Type B pancreatic cell (in vitro differentiated cells): ENCODE measurements at places on chromosomes 12 and 14. TPM values are rescaled to one million over a fixed set of nuclear protein-coding genes. Genes with fewer than 3 reads are reported as not detected.

FOXN3 gene
- 40.4 and 73.5 TPM in 2 replicates for total RNA-seq

LGR5 gene
- 1.4 and 7.9 TPM in 2 replicates for total RNA-seq

DNA sequence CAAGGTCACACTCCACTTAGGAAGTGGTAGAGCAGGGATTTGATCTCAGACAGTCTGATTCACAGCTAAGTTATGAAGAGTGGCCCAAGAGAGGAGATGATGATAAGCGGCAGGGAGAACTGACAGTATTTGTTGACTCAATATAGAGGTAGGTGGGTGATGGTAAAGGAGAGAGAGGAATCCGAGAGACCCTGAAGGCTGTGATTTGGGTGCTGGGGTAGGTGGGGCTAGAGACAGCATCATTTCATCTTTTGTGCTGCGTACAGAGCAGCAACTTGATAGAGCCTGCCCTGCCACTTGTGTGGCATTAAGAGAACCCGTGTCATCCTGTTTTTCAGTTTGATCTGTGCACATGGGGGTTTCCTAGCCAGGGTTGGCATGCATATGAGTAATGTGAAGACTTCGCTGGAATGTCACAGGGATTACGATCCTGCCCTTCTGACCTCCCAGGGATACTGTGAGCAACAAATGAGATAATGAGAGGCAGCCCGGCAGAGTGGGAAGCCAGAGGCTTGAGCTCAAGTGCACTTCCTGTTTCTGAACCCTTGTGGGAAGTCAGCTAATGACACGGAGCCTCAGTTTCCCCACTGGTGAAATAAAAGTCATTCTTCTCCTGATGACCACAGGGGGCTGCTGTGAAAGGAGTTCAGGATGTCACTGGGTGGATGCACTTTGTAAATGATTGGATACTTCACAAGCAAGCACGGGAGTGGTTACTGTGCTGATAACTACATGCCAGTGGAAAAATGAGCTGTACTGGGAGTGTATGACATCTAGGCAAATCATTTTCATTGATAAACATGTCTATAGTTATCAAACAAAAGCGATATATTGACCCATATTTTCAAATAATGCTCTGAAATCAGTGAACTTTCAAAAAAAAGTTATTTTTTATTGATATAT is 59.5 kb upstream of the IGF1 start:
- no peak for DNase-seq

CMKLR1 gene
- 0.50 and 0.97 TPM in 2 replicates for total RNA-seq

DNA sequence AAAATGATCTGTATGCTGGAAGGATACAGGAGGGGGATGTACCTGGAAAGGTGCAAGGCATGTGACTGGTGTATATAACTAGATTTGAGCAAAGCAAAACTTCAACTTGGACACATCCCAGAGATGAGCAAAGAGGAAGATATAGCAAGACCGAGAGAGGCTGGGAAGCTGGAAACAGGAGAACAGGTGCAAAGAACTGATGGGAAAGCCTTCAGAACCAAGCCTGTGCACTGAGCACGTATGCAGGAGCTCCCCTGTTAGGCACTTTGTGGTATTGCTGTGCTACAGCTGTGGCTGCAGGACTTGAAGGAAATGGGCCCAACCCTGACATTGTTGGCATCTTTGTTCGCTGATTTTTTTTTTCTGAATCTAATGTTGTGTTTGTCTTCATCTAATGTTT is 120.7 kb upstream of the PWP1 start:
- no peak for DNase-seq

GRCh38 chr12:121182222-121182893 is 27.6 kb upstream of the P2RX4 start:
- no peak for DNase-seq

ERH gene
- total RNA-seq: 238 and 308 TPM in 2 replicates

- no peak for DNase-seq
Observed at GRCh38 chr12:46265734-46266133, 3.1 kb downstream of the SLC38A1 start.

DNA sequence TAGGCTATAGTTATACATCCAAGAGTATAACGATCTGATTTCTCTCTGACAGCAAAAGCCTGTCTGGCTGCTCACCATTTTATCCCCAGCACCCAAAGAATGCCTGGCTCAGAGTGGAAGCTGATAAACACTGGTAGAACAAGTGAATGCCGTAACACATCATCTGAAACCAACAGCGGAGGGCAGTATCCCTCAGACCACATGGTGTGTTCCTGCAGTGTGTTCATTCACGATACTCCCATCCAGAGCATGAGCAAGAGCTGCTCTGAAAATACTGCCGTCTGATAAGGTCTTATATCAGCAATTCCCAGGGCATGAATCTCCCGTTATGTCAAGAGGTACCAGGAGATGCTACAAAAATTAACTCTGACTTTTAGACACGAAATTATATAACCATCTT is 95.9 kb downstream of the TTC7B start:
- DNase-seq: no peak

DNA sequence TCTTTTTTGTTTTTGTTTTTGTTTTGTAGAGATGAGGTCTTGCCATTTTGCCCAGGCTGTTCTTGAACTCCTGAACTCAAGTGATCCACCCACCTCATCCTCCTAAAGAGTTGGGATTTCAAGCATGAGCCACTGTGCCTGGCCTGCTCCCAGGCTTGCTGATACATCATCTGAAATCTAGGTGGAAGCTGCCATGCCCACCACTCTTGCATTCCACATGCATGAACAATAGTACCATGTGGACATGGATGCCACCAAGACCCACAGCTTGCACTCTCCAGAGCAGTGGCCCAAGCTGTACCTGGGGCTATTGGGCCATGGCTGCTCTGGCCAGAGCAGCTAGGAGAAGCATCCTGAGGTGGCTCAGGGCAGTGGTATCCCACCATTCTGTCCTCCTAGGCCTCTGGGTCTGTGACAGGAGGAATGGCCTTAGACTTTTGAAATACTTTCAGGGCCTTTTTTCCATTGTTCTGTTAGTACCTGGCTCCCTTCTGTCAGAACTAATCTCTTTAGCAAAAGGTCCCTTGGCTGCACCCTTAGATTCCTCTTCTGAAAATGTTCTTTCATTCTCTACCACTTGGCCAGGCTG is 13.7 kb downstream of the FLVCR2 start:
- DNase-seq: no peak

DEGS2 gene
- 5.2 and 7.6 TPM in 2 replicates for total RNA-seq

TSPAN11 gene
- total RNA-seq: 9.5 and 52.3 TPM in 2 replicates

DNA sequence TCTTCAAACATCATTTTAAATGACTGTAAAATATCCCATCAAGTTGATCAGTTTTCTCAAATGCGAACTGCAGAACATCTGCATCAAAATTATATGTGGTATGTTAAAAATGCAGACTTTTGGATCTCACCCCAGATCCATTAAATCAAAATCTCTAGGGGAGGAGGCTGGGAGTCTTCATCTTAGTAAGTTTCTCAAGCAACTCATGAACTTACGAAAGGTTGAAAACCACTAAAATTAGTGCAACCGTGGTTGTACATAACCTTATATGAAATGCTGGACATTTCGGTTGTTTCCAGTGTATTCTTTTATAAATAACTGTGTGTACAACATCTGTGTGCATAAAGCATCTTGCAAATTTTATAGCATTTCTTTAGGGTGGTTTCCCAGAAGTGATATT is 39.2 kb downstream of the ZFP36L1 start:
- no peak for DNase-seq

PRR4 gene
- 2.5 and 3.8 TPM in 2 replicates for total RNA-seq

DENND5B gene
- 17.5 and 17.7 TPM in 2 replicates for total RNA-seq

DNA sequence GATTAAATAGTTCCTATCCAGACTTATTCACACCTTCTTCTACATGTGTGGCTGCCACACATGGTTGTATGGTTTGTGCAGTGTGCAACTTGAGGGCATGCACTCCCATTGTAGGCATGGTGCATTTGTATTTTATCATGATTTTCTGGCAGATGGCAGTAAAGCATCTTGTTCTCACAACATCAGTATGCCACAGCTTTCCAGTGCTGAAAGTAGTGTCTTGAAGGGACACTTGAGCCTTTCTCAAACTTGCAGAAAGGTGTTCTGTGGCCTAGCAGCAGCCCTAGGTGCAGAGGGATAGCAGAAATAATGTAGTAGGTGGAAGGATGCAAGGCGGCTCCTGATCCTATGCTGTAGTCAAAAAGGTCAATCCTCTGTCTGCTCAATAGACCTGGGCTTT is 72.9 kb downstream of the LMNTD1 start:
- no peak for DNase-seq

OVCH1 gene
- 1.0 and 3.2 TPM in 2 replicates for total RNA-seq

SLC7A8 gene
- total RNA-seq: 56.1 and 56.7 TPM in 2 replicates

TMEM63C gene
- 4.6 and 5.5 TPM in 2 replicates for total RNA-seq

- no peak for DNase-seq
Observed at GRCh38 chr12:95759718-95760117, 30.8 kb downstream of the NTN4 start.

DNA sequence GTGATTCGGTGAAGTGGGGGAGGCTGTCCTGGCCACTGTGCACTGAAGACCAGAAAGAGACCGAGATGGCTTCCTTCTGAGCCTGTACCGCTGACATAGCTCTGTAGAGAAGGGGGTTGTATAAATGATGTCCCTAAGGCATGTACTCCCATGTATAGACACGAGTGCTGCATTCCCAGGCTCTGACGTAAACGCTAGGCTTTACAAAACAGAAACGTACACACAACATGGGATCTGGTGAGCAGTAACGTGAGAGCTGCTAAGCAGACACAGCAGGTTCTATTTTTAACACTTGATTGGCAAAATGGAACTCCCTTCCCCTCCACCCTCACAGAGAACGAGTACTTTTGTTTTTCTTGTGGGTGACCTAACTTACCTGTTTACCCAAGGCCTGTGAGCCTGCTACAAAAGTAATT is 35.9 kb downstream of the ACADS start:
- DNase-seq: no peak

DNA sequence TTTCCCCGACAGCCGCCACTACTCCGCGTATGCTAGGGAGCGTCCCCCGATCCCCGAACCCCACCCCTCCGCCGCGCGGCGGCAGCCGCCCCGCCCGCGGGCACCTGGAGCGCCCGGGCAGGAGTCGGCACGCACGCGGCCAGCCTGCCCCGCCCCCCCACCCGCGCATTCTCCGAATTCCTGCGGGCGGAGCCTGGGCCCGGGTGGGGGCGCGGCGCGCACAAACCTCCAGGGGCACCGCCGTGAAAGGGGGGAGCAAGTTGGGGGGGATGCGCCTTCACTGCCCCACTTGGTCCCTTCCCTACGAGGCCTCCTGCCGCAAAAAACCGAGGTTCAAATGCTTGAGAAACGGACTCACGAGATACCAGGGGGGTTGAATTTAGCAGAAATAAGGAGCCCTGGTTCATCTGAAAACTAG is 1.7 kb downstream of the AJUBA start:
- DNase-seq: no peak

- DNase-seq: no peak
Observed at GRCh38 chr12:46217541-46218321, 51.1 kb downstream of the SLC38A1 start.

CATSPERB gene
- 2.0 and 2.5 TPM in 2 replicates for total RNA-seq

DNA sequence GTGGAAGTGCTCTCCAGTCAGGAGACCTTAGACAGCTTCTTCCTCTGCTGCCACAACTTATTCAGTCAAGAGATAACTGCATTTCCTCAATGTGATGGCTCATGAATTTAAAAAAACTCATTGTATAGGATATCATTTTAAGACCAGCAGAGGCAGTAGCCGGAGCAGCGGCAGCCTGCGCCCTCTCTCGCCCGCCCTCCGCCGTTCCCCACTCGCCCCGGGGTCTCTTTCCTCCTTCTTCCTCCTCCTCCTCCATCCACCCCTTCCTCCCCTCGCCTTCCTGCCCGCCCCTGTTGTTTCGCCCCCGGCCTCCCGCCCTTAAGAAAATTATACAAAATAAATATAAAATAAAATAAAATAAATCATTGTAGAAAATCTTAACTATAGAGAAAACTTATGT is 687.6 kb downstream of the FLRT2 start:
- DNase-seq: no peak
